Epithelial cell of prostate (primary cell): ENCODE measurements at places on chromosomes 11 and 22.
A peak's percentile ranks its signal among the peaks of the same experiment; 100 is the strongest.

GRCh38 chr11:117428186-117428855 lies 100.7 kb downstream of the CEP164 start:
- no peak for DNase-seq

DNA sequence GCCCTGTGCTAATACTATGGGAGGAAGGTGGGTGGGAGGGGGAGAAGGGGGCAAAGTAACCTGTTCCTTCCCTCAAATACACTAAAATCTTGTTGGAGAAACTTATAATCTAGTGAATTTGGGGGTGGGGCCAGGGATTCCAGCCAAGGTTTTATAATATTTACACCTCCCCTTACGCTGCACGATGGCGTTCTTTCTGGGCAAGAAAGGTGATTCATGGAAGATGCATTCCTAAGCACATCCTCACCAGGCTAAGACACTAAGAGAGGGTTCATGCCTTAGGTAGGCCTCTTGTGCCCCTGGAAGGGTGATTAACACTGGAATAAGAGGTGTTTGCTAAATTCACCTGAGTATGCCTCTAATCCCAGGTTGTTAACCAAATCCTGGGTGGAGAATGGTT lies 82.6 kb downstream of the BARX2 start:
- peak; percentile 88 for DNase-seq

DNA sequence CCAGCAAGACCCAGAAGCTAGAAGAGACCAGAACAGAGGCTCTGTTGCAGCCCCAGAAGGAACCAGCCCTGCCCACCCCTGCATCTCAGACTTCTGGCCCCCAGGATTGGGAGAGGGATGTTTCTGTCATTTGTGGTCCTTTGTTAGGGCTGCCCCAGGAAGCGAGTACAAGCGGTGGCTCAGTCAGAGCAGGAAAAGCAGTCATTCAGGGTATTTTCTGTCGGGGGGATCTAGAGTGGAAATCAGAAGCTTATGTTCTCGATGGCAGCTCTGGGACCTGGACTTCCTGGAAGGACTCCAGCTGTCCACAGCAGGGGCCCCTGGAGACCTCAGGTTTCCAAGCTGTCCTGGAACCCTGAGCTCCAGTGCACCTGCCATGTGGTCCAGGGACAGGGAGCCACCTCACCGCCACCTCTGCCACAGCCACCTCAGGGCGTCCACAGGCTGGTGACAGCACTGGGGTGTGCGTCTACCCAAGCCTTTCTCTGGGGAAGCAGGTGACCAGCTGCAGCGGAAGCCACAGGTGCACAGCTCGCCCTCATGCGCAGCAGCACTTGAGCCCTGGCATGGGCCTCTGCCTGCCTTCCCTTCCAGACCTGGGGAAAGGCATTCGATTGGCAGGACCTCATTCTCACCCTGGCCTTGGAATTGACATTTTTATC lies 2.6 kb downstream of the KRTAP5-5 start:
- no peak for DNase-seq

DNA sequence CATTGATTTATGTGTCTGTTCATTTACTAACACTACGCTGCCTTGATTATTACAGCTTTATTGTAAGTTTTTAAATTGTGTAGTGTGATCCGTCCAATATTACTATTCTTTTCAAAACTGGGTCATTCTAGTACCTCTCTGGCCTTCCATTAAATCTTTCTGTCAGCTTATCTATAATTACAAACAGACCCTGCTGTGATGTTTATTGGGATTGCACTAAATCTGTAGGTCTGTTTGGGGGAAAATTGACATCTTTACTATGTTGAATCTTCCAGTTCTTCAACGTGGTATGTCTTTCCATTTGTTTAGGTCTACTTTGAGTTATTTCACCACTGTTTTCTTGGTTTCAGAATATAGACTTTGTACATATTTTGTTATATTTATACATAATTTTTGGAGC lies 15.6 kb downstream of the CABIN1 start:
- no peak for DNase-seq

GRCh38 chr22:23718371-23719165 lies 27.8 kb downstream of the RGL4 start:
- DNase-seq, result no peak

DNA sequence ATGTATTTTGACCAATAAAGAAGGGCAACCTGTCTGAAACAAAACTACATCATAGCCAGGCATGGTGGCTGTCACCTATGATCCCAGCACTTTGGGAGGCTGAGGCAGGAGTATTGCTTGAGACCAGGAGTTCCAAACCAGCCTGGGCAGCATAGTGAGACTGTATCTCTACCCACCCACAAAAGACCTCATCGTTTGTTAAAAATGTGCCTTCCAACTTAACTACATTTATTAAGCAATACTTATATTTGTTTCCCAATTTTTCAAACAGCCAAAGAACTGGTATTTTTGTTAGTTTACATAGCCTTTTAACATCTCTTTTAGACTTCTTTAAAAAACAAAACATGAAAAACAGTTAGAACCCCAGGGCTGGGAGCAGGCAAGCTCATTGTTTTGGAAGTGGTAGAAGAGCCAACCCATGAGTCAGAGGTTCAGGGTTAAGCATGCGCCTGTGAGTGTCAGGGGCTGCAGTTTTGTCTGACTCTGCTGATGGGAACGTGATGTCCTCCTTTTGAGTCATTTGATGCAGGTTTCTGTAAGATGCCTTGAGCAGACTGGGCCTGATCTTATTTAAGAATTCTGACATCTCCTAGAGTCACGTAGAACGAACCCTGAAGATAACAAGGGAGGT lies 53.9 kb upstream of the CRTAM start:
- DNase-seq, result peak; percentile 64

DNA sequence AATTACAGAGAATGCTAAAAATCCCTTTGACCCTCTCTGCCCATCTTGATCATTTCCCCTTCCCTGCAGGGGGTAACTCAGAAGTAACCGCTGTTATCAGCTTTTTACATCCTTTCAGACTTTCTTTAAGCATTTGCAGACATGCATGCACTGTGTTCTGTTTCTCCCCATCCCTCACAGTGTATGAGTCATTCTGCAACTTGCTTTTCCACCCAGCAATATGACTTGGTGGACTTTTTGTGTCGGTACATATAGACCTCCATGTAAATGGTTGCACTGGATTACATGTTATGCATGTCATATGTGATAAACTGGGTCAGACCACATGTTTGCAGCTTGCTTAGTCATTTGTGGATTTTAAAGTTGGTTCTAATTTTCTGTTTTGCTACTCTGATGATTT lies 87.7 kb upstream of the NECTIN1 start:
- DNase-seq, result no peak

- no peak for DNase-seq
Measured at GRCh38 chr22:50479721-50480120, 1.6 kb upstream of the ADM2 start.

- no peak for DNase-seq
Measured at GRCh38 chr11:100874203-100874602, 187.1 kb downstream of the ARHGAP42 start.

DNA sequence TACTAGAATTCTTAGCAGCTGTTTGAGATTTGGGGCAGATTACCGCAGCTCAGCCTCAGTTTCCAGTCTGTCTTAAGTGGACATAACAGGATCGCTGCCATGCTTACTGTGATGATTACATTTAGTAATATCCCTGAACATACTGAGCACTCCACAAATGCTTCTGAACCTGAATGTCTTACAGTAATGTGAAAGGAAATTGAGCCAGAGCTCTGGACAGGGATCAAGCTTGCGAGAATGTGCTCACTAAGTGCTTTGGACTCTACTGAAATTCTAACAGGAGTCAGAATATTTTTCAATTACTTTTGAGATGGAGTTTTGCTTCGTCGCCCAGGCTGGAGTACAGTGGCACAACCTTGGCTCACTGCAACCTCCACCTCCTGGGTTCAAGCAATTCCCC lies 118.6 kb upstream of the RASSF10 start:
- DNase-seq, result no peak

DNA sequence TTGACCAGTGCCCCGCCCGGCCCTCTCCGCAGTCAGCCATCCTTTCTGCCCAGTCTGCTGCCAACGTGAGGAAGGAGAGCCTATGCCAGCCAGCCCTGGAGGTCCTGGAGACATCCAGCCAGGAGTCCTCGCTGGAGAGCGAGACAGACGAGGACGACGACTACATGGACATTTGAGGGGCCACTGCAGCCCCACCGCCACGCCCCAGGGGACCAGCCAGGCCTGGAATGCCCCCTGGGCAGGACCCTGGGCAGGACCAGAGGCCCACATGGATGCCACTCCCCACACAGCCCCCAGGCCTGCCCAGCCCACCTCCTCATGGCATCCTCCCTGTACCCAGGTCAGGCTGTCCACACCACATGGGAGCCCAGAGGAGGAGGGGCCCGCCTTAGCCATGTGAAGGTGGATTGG lies 3.3 kb upstream of the SUSD2 start:
- no peak for DNase-seq

DNA sequence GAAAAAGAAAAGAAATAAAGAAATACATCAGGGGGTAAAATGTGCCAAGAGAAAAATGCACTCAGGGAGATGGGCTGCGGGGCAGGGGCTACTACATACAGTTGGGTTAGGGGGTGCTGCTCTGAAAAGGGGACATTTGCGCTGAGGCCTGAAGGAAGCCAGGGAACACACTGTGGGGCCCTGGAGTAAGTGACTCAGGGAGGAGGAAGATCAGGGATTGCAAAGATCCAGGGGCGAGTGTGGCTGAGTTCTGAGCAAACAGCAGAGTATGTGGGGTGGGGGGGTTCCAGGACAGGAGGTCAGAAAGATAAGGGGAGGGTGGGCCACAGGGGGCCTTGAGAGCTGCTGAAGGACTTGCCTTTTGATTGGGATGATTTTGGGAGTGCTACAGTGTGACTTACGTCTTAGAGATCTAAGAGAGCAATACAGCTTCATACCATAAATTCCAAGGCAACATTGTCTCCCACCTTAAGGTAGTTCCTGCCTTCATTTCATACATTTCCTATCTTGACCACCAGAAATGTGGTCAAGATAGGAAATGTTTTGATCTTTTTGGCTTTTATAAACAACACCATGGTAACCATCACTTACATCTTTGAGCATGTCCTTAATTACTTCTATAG lies 5.8 kb downstream of the A4GALT start:
- no peak for DNase-seq
